ENCODE measurements at places on chromosomes 4 and X.

GRCh38 chr4:168825975-168826374 lies 184.1 kb downstream of the CBR4 start:
- no peak for DNase-seq

DNA sequence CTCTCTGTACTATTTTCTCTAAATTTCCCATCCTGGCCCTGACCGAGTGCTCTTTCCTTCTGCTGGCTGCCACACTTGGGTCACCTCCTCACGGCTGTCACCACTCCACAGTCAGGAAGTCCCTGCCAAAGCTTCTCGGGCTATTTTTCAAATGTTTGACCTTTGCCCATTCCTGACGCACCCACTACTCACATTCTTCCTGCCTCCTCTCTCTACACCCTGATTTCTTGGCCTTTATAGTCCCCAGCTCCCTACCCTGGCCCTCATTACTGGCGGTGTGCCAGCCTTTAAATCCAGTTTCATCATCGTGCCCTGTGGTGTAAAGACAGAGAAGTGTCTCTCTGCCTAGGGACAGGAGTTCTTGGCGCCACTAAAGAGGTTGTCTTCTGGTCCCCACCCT lies 46.4 kb upstream of the GATB start:
- DNase-seq: no peak

GRCh38 chr4:81314897-81315470 lies 100.0 kb upstream of the PRKG2 start:
- DNase-seq: no peak

- DNase-seq: peak; percentile 60
Observed at GRCh38 chr4:7584606-7585159, 150.0 kb upstream of the PSAPL1 start.
